ENCODE measurements at places on chromosomes 2 and 18.

GRCh38 chr2:206955253-206955652, 15.9 kb downstream of the CPO start:
- no peak for DNase-seq

DNA sequence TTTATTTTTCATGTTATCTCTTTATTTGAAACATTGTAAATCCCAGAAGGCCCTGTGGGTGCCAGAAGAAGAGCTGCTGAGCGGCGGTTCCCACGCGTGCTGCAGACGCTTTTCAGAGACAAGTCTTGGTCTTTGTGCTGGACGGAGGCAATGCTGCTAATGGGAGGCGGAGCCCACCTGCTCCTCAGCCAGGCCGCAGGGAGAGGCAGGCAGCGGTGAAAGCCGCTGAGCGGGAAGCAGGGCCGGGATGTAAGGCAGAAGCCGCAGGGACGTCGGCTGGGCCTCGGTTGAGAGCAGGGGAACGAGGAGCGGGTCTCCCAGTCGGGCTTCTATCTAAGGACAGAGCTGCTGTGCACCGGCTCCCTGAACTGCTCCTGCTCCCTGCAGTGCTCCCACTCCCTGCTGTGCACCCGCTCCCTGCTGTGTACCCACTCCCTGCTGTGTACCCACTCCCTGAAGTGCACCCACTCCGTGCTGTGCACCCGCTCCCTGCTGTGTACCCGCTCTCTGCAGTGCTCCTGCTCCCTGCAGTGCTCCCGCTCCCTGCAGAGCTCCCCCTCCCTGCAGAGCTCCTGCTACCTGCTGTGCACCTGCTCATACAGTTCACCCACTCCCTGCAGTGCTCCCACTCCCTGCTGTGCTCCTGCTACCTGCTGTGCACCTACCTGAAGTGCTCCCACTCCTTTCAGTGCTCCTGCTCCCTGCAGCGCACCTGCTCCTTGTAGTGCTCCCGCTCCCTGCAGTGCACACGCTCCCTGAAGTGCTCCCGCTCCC, 16.4 kb downstream of the TMEM18 start:
- DNase-seq: no peak

DNA sequence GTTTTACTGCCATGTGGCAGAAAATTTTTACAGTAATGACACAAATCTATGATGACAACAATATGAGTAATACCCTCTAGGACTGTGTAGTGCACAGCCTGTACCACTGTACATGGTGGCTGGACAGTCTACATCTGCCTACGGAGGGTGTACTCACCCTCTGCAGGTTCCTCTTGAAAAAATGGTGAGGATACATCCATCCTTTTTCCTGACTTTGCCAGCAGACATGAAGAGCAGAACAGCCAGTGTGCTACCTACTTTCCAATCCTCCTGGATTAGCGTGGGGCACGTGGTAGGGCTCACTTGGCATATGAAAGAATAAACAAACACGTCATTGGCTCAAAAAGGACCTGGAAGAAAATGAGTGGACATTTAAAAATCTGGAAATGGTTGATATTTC, 62.6 kb downstream of the TRPM8 start:
- DNase-seq: no peak

GRCh38 chr2:14634489-14635390, 2.2 kb downstream of the LRATD1 start:
- DNase-seq: no peak

DNA sequence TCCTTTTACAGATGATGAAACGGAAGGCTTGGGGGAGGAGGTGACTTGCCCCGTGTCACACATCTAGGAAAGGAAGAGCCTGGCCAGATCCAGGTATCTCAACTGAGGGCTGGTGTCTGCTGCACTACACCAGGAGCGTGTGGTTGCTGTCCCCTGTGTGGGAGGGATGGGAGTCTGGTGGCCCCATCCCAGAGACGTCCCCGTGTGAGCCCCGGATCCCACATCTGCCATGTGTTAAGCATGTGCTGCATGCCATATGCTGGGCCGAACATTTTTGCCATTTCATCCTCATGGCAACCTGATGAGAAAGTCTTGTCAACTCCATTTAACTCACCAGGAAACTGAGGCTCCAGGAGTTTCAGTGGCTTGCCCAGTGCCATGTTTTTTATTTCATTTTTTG, 4.2 kb downstream of the GAREM2 start:
- no peak for DNase-seq

- no peak for DNase-seq
Observed at GRCh38 chr2:44947028-44947375, 5.5 kb downstream of the SIX3 start.

- DNase-seq: no peak
Observed at GRCh38 chr2:9291866-9292265, 85.3 kb downstream of the ASAP2 start.

DNA sequence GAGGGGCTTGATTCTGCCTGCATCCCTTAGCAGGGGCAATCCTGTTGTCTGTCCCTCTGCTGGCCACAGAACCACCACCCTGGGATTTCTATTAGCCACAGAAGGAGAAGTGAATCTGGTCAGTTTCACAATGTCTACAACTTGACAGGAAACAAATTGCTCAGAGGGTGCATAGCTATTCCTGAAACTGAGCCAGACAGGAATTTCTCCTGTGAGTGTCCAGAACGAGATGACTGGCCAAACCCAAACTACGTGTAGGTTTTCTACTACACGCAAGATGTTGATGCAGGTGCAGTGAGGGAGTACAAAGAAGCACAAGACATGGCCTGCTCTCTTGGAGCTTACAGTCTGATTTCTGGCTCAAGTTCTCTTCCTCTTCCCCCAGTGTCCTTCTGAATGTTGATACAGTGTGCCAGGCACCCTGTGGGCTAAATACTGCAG, 201.9 kb downstream of the CLIP4 start:
- DNase-seq: no peak

DNA sequence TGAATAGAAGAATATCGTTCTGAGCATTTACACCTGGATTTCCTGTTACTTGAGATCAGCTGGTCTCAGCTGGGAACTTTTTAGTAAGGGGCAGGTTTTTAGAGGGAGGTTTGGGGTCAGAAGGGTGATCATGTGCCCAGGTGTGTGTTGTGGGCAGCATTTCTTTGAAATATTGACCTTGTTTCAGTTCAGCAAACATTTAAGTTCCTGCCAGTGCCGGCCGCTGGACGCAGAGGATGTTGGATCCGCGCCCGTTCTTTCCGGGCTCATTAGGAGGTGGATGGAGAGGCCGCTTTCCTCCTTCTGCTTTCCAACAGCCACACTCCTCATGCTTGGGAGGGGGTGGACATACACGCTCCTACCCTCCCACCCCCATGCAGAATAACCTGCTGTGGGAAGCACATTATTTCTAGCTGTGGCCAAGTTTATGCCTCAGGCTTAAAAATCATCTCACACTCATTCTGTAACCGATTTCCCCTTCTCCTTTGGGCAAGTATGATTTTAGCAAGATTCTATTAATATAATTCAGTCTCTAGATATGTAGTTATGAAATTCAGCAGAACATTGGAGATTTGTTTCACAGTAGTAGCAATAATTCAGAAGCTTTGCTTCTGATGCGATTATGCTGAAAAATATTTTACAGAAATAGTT, 131.4 kb downstream of the ZNF236 start:
- DNase-seq: no peak

DNA sequence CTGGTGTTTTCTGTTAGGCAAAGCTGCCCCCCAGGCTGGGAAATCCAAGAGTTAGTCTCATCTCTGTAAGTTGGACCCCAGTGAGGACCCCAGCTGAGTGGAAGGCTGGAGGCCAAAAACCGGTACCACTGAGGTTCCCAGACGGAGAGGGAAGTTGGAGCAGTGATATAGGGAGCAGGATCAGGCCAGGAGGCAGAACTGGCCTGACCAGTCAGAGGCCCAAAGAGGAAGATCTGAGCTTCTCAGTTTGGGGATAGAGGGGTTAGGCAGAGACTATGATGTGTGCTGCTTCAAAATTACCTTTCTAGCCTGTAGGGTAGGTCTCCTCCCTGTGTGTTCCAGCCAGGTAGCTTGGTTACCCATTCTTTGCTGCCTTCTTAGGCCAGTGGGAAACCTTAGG, 4.6 kb upstream of the RNF181 start:
- DNase-seq: no peak

GRCh38 chr18:72339976-72340375, 204.2 kb downstream of the CBLN2 start:
- no peak for DNase-seq

- DNase-seq: no peak
Observed at GRCh38 chr2:165778653-165779451, 15.2 kb downstream of the GALNT3 start.

DNA sequence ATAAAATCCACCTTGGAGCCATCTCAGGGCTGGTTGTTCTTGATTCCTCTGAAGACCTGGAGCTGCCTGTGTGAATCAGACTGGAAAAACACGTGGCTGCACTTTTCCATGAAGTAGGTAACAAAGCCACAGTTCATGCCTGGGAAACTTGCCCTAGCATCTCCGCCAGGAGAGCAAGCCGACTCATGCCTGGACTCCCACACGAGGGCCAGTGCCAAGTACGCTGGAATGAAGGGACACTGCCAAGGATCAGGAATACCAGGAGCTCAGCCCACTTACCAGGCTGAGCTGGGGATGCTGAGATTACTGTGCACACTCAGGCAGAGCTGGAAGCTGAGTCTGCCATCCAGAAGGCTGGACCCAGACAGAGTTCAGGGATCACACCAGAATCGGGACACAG, 10.9 kb upstream of the FHL2 start:
- DNase-seq: no peak

DNA sequence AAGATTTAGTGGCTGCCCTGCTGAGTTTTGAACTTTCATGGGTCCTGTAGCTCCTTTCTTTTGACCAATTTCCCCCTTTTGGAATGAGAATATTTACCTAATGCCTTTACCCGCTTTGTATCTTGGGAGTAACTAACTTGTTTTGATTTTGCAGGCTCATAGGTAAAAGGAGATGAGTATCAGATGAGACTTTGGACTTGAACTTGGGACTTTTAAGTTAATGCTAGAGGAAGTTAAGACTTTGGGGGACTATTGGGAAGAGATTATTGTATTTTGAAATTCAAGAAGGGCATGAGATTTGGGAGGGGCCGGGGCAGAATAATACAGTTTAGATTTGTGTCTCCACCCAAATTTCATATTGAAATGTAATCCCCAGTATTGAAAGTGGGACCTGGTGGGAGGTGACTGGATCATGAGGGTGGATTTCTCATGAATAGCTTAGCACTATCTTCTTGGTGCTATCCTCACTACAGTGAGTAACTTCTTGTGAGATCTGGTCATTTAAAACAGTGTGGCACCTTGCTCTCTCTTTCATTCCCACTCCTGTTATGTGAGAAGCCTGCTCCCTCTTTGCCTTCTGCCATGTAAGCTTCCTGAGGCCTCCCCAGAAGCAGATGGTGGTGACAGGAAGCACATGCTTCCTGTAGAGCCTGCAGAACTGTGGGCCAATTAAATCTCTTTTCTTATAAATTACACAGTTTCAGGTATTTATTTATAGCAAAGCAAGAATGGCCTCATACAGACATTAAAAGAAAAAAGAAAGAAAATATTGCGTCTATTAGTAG, 6.1 kb downstream of the ADI1 start:
- DNase-seq: no peak

DNA sequence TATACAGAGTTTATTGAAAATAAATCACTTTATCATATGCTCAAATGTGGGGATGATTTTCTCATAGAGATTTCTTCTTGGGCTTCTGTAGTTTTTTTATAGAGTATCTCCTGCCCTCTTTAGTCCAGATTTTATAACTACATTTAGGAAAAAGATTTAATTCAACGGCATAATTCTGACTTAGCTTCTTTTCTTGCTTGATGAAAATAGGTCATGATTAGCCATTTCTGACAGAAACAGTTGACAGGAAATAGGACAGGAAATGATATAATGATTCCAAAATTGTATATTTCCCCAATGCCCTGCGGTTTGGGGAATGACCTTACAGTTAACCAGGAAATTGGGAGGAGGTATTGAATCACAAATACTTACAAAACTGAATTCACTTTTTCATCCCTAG, 1531.9 kb upstream of the ACVR2A start:
- no peak for DNase-seq

DNA sequence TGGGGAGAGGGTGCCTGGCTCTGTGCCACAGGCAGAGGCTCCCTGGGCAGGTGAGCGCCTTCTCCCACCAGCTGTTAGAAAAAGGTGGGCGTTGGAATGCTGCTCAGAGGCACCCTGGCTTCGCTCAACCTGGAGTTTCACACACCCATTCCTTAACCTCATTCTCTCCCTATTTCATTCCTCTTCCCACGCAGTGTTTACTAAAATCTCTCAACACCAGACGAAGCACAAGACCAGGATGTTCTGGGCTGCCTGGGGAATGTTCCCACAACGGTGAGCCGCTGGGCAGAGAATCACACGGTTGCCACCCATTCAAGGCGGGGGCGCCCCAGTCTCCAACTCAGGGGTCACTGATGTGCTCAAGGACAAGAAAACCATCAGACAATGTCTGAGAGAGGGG, 64.5 kb downstream of the TGFA start:
- no peak for DNase-seq

GRCh38 chr18:76441668-76442412, 53.2 kb downstream of the ZNF516 start:
- DNase-seq: no peak

GRCh38 chr18:79511271-79511670, 115.5 kb downstream of the NFATC1 start:
- DNase-seq: no peak

GRCh38 chr18:74290021-74290420, 1.7 kb downstream of the CYB5A start:
- no peak for DNase-seq

DNA sequence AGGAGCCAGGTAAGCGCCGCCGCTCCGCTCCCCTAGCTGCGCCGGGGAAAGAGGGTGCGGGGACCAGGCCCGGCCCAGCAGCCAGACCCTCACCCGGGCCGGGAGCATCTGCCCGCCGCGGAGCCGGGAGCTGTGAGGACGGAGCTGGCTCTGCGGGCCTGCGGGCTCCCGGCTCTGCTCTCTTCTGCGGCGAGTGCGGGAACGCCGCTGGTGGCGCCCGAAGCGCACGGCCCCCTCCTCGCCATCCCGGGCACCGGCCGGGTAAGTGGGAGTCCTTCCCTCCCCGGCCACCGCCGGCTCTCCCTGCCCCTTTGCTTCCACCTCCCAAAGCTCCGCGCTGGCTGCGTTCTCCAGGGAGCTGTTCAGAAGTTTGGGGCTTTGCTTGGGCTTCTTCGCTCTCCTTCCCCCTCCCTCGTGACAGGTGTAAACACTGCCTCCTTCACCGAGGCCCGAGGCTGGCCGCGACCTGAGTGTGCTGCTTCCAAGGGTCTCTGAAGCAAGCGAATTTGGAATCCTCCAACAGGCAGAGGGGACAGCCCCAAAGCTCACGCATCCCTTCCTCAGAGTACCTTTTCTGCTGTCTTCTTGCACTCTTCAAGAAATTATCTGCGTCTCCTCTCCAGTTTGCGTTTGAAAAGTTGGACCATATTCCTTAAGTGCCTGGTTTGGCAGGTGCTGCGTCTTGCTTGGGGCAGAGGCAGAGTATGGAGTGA, 632 bp downstream of the AFTPH start:
- DNase-seq: no peak

DNA sequence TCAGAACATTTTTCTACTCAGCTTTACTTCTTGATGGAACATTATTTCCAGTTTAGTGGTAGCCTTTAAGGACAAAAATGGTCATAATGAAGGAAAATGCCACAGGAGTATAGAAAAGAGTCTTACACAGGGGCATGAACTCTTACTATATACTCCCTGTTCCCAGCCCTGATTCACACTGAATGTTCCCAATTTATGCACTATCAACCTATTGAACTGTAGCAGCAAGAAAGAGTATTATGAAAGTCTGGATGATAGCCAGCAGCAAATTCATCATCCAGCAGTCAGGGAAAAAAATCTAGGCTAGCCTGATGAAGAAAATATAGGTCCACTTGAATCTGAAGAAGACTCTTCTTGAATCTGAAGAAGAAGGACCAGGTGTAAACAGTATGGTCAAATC, 1170.3 kb upstream of the CHAC2 start:
- DNase-seq: no peak

- DNase-seq: no peak
Observed at GRCh38 chr2:2586068-2586776, 255.1 kb upstream of the MYT1L start.

Data from stimulated activated CD8-positive, alpha-beta memory T cell treated with anti-CD3 and anti-CD28 coated beads, Interleukin-15, amount 100 ng/mL, for 24 hours (primary cell).